Osteoblast (primary cell): ENCODE measurements at places on chromosomes 5 and 9. TPM values are rescaled to one million over a fixed set of nuclear protein-coding genes. Genes with fewer than 3 reads are reported as not detected.

The TMEM141 gene
- total RNA-seq, result 31.8 and 39.8 TPM in 2 replicates

The LOX gene
- 314 and 317 TPM in 2 replicates for total RNA-seq

The NNT gene
- total RNA-seq, result 94.8 and 101 TPM in 2 replicates

The TAF11L2 gene
- not detected in 2 replicates for total RNA-seq

The ZNF354C gene
- 7.6 and 9.1 TPM in 2 replicates for total RNA-seq

The ADGRD2 gene
- total RNA-seq, result not detected in 2 replicates

The CDO1 gene
- total RNA-seq, result 8.0 and 8.3 TPM in 2 replicates

The CFAP157 gene
- not detected in 2 replicates for total RNA-seq

The TAS2R1 gene
- total RNA-seq, result not detected in 2 replicates

The RC3H2 gene
- total RNA-seq, result 49.2 and 52.5 TPM in 2 replicates

The PCDHGB6 gene
- 6.2 and 8.0 TPM in 2 replicates for total RNA-seq

The OR13C5 gene
- not detected in 2 replicates for total RNA-seq

The ANKRD55 gene
- not detected in 2 replicates for total RNA-seq

The DCP2 gene
- total RNA-seq, result 27.9 and 31.5 TPM in 2 replicates

The MRPL50 gene
- total RNA-seq, result 10.3 and 12.3 TPM in 2 replicates

The SPINK9 gene
- not detected in 2 replicates for total RNA-seq

The CATSPER3 gene
- 0.29 and 0.36 TPM in 2 replicates for total RNA-seq

The ENTPD2 gene
- total RNA-seq, result not detected in 2 replicates

The SCGB3A1 gene
- total RNA-seq, result not detected in 2 replicates

The COL27A1 gene
- total RNA-seq, result 10.1 and 11.8 TPM in 2 replicates

The TNFSF15 gene
- under 0.01 and 0.29 TPM in 2 replicates for total RNA-seq

The DOK3 gene
- total RNA-seq, result 1.1 and 1.5 TPM in 2 replicates

The OBP2A gene
- total RNA-seq, result not detected in 2 replicates

The MED10 gene
- total RNA-seq, result 12.4 and 13.4 TPM in 2 replicates

The LCN2 gene
- not detected in 2 replicates for total RNA-seq

The GMCL2 gene
- total RNA-seq, result not detected in 2 replicates

The NPR3 gene
- total RNA-seq, result 73.1 and 92.3 TPM in 2 replicates

The HOMER1 gene
- total RNA-seq, result 10.6 and 14.1 TPM in 2 replicates

The GABRA1 gene
- not detected in 2 replicates for total RNA-seq

The LCN9 gene
- total RNA-seq, result not detected in 2 replicates

The DND1 gene
- 0.59 TPM in 1 of 2 replicates, not detected in the other for total RNA-seq

The STPG3 gene
- 0.36 TPM in 1 of 2 replicates, not detected in the other for total RNA-seq

The ANXA2R gene
- 3.5 and 3.6 TPM in 2 replicates for total RNA-seq

The GRIN3A gene
- not detected in 2 replicates for total RNA-seq

The CER1 gene
- total RNA-seq, result not detected in 2 replicates

The FAM151B gene
- total RNA-seq, result 13.0 and 19.2 TPM in 2 replicates

The HMHB1 gene
- total RNA-seq, result not detected in 2 replicates

The RFX3 gene
- total RNA-seq, result 1.4 and 2.9 TPM in 2 replicates

The CAMK2A gene
- 0.36 and 0.88 TPM in 2 replicates for total RNA-seq
